H7 (cell line): ENCODE measurements at places on chromosomes 5 and 9. TPM values are rescaled to one million over a fixed set of nuclear protein-coding genes. Genes with fewer than 3 reads are reported as not detected.

DNA sequence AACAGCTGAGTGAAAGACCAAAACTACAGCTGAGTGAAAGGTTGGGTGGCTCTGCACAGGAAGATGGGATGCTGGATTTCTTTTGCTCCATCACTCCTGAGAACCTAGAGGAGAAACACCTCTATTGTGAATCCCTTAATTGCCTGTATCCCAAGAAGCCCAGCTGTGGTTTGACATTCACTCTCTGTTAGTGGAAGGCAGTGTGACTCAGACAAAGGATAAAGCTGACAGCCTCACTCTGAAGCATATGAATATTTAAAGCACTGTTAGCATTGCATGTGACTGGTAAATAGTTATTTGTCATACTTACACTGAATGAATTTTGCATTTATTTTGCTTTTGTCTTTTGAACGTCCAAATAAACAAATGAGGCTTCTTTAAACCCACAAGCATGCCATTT, 367.1 kb upstream of the RIOK2 start:
- DNase-seq: no peak

DNA sequence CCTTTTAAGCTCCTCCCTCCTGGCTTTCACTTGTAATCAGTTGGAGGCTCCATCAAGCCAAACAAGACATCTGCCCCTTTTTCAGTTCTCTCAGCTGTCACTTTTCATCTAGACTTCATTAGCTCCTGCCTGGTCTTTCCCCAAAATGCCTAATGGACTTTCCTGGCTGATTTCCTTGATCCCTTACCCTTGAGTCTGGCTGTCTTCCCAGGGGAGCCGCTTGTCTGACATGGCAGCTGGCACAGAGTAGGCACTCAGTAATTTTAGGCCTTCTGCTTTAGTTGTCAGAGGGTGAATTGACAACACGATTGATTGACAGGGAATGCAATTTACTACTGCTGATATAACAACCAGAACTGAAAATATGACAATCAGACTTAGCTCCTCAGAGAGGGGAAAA, 2.1 kb downstream of the C9orf153 start:
- no peak for DNase-seq

The CBY3 gene
- total RNA-seq: 0.44 TPM in 1 of 2 replicates, not detected in the other

DNA sequence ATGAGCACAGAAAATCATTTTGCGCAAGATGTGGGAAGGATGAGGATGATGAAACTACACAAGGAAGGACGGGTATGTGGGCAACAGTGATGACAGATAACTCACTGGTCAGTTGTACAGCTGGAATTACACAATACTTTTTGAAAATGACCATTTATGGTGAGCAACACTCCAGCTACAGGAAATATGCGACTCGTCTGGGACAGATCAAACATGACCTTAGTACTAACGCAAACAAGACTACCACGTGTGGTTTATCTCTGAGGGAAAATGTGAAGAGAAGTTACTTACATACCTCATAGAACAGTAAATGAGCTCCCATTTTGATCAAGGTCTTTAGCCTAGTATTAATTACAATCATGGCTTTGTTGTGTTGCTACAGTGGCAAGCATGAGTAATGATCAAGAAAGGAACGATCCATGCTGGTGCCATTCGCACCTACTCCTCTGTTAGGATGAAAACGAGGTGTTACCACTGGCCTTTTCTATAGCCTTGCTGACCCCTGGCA, 456.9 kb downstream of the BNC2 start:
- DNase-seq: no peak

The SPINK13 gene
- not detected in 2 replicates for total RNA-seq

DNA sequence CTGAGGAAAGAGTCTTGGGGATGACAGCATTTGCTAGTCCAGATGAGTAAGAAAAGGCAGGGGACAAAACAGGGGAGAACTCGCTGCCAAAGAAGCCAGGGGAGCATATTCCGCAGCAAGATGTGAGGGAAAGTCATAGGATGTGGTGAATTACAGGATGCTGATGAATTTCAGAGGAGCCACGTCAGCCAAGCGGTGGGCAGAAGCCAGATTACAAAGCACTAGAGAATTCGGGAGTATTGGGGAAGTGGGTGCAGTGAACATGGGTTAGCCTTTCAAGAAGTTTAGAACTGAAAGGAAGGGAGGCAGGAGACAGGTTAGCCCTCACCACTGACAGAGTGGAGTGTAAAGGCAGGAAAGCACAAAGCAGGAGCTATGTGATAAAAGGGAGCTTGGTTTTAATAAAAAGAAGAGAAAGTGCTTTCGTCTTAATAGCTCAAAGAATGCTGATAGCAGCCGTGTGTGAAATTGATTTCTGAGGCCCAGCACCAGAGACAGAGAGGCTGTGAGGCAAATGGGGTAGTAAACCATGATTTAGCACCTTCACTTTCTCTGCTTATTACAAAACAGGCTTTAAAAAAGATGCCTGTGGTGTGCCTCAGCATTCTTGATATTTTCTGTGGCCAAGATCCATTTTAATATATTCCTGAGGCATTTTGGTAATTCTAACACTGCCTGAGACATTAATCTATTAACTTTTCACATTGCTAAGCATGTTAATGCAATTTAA, 16.9 kb downstream of the ADAMTSL1 start:
- DNase-seq: no peak

The SLC12A7 gene
- total RNA-seq: 17.7 and 19.8 TPM in 2 replicates

DNA sequence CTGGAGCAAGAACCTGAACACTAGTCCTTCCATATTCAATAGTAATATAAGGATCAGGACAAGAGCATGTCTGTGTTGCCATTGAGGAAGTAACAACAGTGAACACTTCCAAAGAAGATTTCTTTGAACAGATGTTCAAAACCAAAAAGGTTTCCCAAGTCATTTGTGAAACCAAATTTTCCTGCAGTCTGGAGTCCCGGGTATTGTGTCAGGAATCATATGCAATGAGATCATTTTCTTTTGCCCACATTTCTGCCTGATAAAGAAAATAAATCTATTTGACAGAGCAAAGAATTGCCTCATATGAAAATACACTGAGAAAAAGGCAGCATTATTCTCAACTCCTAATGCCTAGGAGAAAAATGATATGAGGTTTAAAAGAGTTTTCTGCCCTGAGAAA, 151.7 kb downstream of the SNX18 start:
- DNase-seq: no peak
